Breast epithelium (tissue), 4 donors: ENCODE measurements at places on chromosomes 5 and 9. TPM values are rescaled to one million over a fixed set of nuclear protein-coding genes. Genes with fewer than 3 reads are reported as not detected.

- H3K4me3 ChIP-seq: no peak overlapping the region
- peak; percentile 90 for DNase-seq
- no peaks in the 10 kb centered on the region for H3K27me3 ChIP-seq
- H3K27ac ChIP-seq: no peak overlapping the region
These were observed 752.8 kb upstream of the ADAMTS16 start for GRCh38 chr5:4387290-4387689.

GRCh38 chr9:26975728-26976707, 19.8 kb downstream of the IFT74 start:
- H3K27ac ChIP-seq: no peak overlapping the region
- H3K4me3 ChIP-seq: no peak overlapping the region
- no peaks in the 10 kb centered on the region for H3K27me3 ChIP-seq
- no peak for DNase-seq
- no peaks in the 10 kb centered on the region for H3K36me3 ChIP-seq
- H3K4me1 ChIP-seq: no peaks in the 10 kb centered on the region

SNCB gene
- not detected for total RNA-seq

DNA sequence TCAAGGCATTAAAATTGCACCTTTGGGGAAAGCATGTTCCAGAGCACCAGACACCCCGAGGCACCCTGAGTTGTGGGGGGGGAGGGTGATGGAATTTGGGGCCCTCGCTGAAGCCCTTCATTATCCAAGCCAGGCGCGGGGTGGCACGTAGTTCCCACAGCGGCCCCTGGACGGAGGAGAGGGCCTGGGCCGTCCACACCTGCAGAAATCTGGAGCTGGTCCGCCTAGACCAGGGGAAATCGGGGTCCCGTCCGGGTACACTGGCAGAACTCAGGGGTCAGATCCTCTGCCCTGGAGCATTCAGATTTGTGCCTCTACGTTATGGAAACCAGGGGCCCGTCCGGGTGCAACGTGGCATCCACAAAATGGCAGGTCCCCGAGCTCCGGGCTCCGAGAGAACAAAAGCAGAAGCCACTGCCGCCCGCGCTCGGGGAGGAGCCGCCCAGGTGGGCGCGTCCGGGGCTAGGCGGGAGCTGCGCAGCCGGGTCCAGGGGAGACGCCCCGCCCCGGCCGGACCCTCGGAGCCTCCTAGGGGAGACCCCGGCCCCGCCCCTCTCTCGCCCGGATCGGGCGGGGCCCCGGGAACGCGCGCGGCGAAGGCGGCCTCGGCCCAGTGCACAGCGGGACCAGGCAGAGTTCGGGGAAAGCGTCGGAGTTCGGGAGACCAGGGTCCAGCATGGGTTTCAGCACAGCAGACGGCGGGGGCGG, at the start of gene PLEKHG4B:
PLEKHG4B (plus strand) TSS at position 613 of the 708 bp plus-strand sequence; CDS start at position 677, 64 bp downstream.
- peak within 1 kb of the TSS; percentile 72 for H3K4me3 ChIP-seq
- no peak within 1 kb of the TSS for H3K27ac ChIP-seq
- peaks cover 8% of the 10 kb centered on the region for H3K27me3 ChIP-seq
- no peaks in the 10 kb centered on the region for H3K36me3 ChIP-seq
- peak; percentile 37 for DNase-seq

DNA sequence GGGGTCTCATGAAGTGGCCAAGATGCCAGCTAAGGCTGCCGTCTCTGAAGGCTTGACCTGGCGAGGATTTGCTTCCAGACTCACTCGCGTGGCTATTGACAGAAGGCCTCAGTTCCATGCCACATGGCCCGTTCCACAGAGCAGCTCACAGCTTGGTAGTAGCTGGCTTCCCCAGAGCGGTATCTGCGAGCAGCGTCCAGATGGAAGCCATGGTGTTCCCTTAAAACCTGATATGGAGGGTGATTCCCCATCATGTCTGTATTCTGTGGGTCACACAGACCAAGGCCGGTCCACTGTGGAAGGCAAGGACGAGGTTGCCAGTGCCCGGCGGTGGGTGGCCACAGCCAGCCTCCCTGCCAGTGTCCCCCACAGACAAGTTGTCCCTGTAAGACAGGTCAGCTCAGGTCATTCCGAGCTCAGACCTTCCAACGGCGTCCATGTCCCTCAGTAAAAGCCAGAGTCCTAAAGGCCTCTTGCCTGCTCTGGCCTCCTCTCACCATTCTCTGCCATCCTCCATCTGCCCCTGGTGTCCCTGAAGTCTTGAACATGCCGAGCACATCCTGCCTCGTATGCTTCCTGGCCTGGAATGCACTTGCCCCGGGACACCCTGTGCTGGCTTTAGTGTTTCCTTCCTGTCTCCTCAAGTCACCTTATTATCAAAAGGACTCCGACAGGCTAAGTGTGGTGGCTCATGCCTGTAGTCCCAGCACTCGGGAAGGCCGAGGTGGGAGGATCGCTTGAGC, 61.3 kb upstream of the LRRTM2 start:
- no peaks in the 10 kb centered on the region for H3K27me3 ChIP-seq
- peaks cover 14% of the 10 kb centered on the region for H3K36me3 ChIP-seq
- no peaks in the 10 kb centered on the region for H3K4me1 ChIP-seq
- H3K27ac ChIP-seq: peak overlapping the region; percentile 46
- H3K4me3 ChIP-seq: no peak overlapping the region

DNA sequence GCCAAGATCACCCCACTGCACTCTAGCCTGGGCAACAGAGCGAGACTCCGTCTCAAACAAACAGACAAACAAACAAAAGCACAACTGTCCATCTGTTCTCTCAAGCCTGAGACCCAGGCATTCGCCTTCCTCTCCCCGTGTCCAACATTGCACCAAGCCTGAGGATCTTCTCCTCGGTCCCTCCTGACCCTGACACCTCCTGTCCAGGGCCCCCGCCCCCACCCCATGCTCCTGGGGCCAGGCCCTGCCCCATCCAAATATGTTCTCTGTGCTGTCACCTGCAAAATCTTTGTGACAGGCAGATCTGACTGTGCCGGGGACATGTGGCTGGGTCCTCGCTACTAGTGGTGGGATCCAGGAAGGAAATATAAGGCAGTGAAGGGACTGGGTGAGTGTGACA, 33.4 kb upstream of the UNC5A start:
- H3K36me3 ChIP-seq: no peaks in the 10 kb centered on the region
- no peak overlapping the region for H3K27ac ChIP-seq
- H3K4me1 ChIP-seq: no peaks in the 10 kb centered on the region
- H3K4me3 ChIP-seq: no peak overlapping the region
- DNase-seq: peak; percentile 6

CAMK2A gene
- not detected for total RNA-seq

WNK2 gene
- total RNA-seq: 9.1 TPM

DNA sequence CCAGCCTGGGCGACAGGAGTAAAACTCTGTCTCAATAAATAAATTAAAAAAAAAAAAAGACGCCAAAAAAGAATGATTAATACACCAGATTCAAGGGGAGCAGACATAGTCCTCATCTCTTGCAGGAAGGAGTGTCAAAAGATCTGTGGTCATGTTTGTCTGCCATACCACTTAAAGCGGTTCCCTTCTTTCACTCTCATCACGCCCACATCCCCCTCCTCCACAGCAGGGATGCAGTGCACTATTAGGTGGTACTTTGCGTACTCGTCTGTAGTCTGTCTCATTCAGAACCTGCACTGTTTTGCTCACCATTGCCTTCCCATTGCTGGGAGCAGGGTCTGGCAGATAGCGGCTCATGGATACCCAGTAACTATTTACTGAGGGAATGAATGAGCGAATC, 11.2 kb downstream of the CDHR2 start:
- H3K36me3 ChIP-seq: no peaks in the 10 kb centered on the region
- H3K4me1 ChIP-seq: no peaks in the 10 kb centered on the region
- DNase-seq: no peak
- H3K27me3 ChIP-seq: no peaks in the 10 kb centered on the region
- H3K4me3 ChIP-seq: no peak overlapping the region
- H3K27ac ChIP-seq: no peak overlapping the region

MARVELD2 gene
- 11.1 TPM for total RNA-seq
